ENCODE measurements at places on chromosomes 1 and 21.

GRCh38 chr1:26124418-26125331, 13.1 kb downstream of the PDIK1L start:
- no peak for DNase-seq

- no peak for DNase-seq
Measured at GRCh38 chr1:43280692-43281091, 4.7 kb downstream of the C1orf210 start.

DNA sequence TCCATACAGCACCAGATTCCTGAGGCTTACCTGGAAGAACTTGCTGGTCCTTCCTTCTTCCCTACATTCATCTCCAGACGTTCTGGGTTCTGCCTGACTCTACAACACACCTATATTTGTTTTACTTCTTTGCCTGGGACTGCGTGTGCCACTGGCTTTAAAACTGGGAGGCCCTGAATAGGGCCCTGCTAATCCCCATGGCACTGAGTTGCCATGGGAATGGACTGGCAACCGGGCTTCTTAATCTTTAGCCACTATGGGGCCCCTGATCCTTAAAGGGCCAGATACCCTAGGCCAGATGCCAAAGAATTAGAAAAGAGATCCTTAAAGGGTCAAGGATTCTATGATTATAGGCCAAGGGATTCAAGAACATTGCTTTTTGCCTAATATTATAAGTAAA, 24.4 kb upstream of the CADM3 start:
- DNase-seq, result no peak

DNA sequence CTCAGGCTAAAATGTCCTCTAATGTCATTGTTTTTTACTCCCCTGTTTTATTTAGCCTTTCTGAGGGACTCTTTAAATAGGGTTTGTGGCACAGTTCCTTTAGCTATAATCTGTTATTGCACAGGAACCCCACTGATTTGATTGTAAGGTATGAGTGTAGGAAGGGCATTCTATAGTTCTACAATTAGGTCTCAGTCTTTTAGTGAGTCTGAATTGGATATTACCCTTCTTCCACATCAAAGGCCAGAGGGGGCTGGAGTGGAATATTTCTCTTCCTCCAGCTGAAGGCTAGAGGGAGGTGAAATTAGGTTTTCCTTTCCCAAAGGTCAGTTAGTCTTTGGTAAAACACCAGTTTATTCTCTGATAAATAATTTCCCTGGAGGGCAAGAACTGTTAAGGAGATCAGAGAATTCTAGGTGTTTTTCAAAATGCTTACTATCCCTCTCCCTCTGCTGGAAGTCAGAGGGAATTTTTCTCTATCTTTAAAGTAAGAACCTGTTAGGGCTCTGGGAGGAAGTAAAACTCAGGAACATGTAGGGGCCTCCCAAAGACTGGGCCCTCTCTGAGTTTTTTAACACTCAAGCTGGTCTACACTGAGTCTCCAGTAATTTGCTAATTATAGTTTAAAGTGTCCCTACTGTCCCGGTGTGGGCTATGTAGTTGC, 176.3 kb upstream of the ZNHIT6 start:
- peak; percentile 4 for DNase-seq

DNA sequence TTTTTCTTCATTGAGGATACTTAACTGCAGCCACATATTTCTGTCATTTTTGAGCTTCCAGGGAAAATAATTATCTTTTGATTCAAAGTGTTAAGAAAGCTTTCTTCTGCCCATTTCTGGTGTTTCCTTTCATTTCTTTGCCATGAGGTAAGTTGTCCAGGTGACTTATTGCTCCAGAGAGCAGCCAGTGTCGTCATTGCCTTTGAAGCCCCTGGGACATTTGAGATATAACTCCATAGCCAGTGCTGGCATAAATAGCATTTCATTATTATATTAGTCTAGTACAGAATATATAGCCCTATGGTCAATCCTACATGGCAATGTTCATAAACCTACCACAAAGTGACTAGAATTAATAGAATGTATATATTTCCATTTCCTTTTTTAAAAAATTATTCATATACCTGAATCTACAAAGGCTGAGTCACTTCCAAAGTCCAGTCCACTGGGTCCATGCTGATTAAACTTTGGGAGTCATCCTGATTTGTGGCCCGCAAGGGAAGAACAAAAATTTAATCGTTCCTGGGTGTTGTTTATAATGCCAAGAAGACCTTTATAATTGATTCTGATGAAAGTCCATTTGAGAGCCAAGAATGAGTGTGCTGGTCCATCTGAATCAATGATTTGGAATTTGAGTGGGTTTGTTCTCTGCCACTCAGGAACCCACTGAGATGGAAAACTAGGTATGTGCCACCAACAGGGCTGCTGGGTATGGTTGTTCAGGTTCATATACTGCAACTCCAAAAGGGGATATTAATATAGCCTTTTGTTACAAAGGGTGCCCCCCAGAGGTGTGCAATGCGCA, 221.8 kb upstream of the PLXNA2 start:
- DNase-seq, result no peak

DNA sequence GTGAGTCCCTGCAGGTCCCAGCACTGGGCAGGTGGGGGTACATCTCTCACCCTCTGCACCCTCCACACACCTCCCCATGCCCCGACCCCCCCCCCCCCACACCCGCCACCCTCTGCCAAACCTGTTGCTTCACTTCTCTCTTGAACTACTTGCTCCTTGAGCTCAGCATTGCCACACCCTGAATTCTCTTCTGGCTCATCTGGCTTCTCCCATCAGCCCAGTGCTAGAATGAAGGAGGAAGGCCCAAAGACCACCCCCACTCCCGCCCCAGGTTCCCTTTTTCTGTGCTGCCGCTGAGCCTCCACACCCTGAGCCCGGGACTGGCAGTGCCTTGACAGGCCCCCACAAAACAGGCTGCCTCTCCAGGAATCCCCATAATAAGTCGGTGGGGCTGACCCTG, 6.4 kb upstream of the TNNI1 start:
- DNase-seq, result no peak

DNA sequence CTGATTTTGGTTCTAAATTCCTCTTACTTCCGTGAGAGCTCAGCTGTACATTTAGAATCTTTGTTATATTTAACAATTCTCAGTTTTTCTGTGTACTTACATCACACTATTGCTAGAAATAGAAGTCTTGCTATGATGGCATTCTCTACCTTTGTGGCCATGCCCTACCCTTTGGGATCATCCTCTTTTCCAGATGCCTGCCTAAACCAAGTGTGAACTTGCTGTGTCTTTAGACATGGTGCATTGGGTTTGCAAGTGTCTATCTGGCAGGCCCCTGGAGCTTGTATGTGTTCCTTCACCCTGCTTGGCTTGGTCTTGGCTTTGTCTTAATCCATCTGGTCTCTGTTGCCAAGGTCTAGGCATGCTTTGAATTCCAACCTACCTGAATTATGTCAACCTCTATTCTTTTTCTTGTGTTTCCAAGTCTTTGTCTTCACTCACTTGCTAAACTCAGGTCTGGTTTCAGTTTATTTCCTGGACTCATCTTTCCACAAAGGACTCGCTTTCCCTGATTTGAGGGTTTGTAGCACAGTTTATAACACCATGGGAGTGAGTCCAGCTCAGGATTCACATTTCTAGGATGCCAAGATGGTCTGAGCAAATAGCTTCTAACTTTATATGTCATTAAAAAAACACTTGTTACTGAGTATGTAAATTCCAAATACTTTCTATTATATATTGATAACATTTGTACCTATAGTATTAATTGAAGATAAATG, 20.6 kb upstream of the APOBEC4 start:
- DNase-seq, result no peak

DNA sequence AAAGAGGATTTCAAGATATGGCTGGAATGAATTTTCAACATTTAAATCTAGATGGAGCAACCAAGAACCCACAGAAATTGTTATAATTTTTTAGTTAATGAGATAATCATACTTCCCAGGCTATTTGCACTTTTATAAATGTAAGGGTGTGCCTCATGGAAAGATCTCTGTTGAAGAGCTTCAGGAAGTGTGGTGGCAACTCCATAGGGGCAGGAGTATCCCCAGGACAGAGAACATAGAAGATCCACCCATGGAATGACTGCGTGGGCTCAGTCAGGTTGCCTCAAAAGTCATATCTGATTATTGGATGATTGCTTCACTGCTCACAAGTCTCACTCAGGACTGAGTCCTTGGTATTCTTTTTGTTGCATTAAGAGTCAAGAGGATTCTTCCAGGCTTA, 167.4 kb upstream of the KIAA0040 start:
- no peak for DNase-seq

DNA sequence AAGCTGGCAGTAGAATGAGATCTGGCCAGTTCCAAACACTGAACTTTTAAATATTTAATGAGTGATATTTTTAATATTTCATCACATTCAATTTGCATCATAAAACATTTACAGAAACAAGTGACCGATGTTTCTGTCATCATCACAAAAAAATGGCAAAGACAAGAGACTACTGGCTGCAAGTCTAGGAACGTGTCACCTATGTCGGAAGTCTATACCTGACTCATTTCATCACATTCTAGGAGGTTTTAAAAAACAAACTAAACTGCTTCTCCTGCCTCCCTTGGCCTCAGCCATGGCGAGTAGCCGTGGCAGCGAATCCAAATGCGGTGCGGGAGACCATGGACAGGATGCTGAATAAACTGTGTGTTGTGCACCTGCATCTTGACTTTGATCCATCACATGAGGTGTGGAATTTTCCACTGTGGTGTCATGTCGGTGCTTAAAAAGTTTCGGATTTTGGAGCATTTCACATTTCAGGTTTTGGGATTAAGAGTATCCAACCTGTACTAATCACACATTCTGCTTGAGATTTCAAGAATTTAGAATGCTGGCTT, 43.1 kb downstream of the CLSTN1 start:
- DNase-seq, result no peak

GRCh38 chr1:160410406-160411005, 10.1 kb downstream of the VANGL2 start:
- DNase-seq, result no peak

GRCh38 chr1:69827732-69828131, 260.0 kb downstream of the LRRC7 start:
- no peak for DNase-seq

- DNase-seq, result no peak
Measured at GRCh38 chr1:197151185-197151584, 4.7 kb upstream of the ASPM start.

DNA sequence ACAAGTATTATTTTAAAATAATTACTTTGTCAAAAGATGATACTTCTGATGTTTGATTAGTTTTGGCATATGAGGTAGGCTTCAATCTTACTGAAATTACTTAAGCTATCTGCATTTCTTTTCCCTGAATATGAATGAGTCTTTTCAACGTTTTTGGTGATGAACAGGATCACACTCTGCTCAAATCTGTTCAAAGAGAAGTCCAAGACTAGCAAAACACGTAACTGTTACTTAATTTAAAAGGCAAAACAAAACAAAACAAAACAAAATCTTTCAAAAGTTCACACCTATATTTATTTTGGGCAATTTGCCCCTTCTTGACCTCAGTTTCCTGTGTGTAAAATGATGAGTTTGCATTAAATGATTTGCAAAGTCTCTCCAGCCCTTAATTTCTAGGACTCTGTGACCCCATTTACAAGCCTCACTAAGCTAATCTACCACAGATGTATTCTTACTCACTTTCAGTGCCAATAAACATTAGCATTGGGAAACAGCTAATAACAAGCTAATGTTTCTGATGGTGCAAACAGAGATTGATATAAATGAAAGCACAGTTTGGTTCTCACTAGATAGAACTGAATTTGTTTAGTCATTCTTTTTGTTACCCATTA, 865.4 kb downstream of the LTN1 start:
- no peak for DNase-seq

GRCh38 chr1:29851691-29852090, 615.4 kb downstream of the PTPRU start:
- DNase-seq, result no peak

DNA sequence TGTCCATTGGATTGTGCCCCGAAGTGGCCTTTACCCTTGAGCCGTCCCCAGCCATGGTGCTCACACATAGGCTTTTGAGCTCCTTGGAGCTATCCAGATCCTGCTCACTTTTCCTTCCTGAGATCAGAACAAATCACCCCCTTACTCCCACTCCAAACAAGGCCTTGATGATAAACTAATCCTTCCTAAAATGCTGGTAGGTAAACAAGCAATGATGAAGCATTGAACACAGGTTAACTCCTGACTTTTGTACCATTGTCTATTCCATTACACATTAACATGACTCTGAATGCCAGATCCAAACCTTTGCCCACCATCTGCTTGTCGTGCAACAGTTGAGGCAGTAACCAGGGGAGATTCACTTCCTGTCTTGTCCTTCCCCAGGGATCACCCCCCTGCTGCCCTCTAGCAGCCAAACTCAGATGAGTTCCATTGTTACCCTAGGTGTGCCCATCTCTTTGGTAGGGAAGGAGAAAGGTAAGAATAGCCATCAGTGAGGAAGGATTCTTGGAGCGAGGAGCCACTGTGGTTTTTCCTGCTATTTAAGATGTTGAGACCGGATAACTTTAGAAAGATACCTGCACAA, 79.5 kb upstream of the DNAJC6 start:
- no peak for DNase-seq

GRCh38 chr1:244352156-244352830, 99.4 kb downstream of the ADSS2 start:
- DNase-seq, result no peak

Measured in iPS DF 6.9 (cell line).